ENCODE measurements at places on chromosomes 11 and 22.
A peak's percentile ranks its signal among the peaks of the same experiment; 100 is the strongest.

DNA sequence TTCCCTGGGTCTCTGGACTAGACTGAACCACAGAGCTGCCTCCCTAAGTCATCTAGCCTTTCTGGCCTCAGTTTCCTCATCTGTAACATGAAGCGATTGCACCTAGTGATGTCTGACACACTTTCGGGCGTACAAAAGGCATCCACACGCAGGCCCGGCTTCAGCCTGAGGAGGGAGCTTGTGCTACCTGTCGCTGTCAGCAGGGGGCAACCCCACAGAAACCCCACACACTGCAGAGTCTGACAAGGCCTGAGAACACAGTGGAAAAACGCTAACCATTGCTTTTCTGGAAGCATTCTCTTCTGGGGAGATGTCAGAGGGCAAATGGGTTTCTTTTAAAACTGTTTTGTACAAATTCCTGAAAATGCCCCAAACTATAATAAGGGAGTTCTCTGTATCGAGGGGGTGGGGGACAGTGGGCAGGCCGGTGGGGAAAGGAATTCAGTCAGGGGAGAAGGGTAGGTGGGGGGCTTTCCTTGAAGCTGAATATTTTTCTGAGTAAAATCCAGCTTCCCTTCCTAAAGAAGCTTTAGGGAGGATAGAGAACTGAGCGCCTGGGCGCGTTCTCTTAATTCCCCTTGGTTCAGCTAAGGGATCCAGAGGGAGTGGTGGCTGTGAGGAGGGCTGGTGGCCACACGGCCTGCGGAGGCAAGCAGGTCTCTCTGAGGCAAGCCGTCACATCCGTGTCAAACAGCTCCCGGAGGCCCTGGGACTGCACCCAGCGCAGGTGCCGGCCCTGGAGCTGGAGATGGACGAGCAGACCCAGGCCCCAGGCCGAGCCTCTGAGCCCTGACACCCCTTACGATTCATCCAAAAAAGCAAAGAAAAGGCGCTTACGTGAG lies 533 bp downstream of the ELF5 start:
- peak; percentile 68 for DNase-seq

- no peak for DNase-seq
Measured at GRCh38 chr22:46539169-46539568, 1.7 kb upstream of the CELSR1 start.

DNA sequence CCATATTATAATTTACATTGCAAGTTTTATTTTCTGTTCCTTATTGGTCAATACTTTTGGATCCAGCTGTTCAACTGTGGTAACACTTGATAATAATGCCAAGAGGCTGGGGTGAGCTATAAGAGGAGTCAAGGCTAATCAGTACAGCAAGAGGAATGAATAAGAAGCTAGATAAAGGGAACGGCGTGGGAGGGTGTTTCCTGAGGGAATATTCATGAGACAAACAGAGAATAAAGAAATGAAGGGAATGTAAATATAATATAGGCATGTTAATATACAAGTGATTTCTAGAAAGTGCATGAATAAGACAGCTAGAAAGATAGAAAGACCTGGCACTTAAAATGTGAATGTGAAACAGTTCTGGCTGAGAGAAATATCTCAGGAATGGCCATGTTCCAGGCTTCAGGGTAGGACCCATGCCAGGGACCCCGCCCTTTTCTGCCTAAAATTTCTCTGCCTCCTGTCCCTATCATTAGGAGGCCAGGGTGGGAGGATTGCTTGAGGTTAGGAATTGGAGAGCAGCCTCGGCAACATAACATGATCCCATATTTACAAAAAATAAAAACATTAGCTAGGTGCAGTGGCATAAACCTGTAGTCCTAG lies 3.9 kb downstream of the OR51B4 start:
- DNase-seq = no peak

GRCh38 chr11:47946682-47947559 lies 33.4 kb upstream of the PTPRJ start:
- peak; percentile 88 for DNase-seq

DNA sequence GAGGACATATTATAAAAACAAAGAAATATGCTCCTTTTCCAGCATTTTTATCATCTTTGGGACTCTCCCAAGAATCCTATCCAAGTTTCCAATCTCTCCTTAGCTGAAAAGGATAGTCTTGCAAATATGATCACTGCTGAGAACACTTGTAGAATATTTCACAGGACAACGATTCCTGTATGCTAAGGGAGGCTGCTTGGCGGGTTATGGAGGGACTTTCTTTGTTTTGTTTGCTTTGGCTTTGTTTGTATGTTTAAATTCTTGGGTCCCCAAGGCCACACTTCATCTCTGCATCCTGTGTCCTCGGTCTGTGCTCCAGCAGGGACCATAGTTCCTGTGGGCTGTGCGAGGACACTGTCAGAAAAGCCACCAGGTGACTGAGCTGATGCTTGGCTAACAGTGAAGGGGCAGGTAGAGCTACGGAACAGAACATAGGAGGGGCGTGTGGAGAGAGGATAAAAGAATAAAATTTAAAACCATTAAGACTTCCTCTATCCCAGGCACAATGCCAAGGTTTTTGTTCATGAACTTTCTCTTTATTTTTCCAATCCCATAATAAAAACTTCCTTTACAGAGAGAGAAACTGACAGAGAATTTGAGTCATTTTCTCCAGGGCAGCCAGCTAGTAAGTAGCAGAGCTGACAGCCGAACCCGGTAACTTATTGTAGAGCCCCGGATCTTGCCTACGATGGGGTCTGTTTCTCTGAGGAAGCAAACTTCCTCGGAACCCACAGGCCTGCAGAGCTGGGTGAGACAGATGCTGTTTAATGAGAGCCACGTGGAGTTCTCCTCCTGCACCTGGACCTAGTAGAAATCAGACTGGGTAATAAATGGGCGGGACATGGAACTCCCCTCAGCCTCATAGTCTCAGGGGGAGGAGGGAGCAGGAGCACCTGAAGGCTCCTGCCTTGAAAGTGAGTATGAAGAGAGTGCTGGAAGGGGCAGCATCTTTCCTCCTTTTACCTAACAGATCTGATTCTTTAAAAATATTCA lies at the start of gene IZUMO1R:
Gene IZUMO1R (plus strand): TSS at position 615 of the 993 bp plus-strand sequence. CDS start 1,057 bp downstream, outside the sequence.
- no peak for DNase-seq

- no peak for DNase-seq
Measured at GRCh38 chr11:130798801-130799200, 117.5 kb downstream of the SNX19 start.

DNA sequence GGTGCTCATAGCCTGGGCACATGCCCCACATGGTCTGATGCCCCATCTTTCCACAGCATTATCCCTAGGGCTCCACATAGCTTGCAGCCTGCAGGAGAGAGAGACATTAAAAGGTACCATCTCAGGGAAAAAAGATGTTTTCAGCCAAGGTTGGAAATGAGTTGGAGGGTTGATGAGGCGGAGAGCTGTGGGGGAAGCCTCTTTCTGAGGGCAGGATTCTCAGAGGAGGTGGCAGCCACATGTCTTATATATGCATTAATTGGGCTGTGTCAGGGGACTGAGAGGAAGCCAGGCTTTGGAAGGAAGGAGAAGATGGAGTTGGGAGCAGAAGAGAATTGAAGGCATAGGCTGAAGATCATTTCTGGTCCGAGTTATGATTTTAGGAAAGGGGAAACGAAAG lies 57.8 kb downstream of the CEP164 start:
- no peak for DNase-seq

- no peak for DNase-seq
Measured at GRCh38 chr22:37112084-37112728, 2.7 kb upstream of the TMPRSS6 start.

GRCh38 chr22:24950272-24950902 lies 2.1 kb upstream of the KIAA1671 start:
- DNase-seq = no peak

GRCh38 chr11:110373051-110373702 lies 56.6 kb upstream of the FDX1 start:
- no peak for DNase-seq

DNA sequence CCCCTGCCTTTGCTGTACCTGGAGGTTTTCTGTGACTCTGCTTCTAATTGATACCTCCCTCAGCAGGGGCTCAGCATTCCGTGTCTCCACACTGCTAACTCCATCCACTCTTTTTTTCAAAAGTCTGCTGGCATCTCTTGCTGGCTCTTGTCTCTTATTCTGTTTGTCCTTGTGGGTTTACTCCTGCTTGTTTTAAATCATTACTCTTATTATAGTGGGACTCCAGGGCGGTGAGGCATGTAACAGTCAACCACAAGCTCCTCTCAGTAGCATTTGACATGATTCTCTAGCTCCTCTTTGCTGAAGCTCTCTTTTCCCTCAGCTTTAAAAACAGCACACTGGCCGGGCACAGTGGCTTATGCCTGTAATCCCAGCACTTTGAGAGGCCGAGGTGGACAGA lies 260.2 kb upstream of the NARS2 start:
- DNase-seq = no peak

- DNase-seq = no peak
Measured at GRCh38 chr22:50446708-50447575, 27.9 kb downstream of the SBF1 start.

DNA sequence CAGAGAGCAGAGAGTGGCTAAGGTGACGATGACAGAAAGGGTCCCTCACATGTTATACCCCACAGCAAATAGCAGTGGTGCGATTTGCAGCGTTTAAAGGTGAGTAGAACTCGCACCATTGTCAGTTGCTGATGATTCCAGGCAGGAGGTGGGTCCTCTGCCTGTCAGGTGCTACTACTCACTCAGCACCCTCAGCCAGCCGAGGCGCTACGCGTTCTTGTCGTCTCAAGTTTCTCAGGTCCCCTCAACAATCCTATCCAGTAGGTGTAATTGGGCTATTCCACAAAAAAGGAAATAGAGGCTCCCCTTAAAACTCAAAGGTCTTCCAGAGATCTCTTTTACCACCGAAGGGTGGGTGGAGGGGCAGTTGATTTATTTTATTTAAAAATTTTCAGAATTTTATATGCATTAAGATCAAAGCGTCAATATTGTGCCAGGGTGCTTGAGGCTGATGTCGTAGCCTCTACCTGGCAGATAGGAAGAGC lies 18.3 kb downstream of the ELF5 start:
- no peak for DNase-seq

- no peak for DNase-seq
Measured at GRCh38 chr11:40647295-40647694, 812.2 kb downstream of the LRRC4C start.

GRCh38 chr11:122128146-122128545 lies 12.1 kb upstream of the BLID start:
- no peak for DNase-seq

DNA sequence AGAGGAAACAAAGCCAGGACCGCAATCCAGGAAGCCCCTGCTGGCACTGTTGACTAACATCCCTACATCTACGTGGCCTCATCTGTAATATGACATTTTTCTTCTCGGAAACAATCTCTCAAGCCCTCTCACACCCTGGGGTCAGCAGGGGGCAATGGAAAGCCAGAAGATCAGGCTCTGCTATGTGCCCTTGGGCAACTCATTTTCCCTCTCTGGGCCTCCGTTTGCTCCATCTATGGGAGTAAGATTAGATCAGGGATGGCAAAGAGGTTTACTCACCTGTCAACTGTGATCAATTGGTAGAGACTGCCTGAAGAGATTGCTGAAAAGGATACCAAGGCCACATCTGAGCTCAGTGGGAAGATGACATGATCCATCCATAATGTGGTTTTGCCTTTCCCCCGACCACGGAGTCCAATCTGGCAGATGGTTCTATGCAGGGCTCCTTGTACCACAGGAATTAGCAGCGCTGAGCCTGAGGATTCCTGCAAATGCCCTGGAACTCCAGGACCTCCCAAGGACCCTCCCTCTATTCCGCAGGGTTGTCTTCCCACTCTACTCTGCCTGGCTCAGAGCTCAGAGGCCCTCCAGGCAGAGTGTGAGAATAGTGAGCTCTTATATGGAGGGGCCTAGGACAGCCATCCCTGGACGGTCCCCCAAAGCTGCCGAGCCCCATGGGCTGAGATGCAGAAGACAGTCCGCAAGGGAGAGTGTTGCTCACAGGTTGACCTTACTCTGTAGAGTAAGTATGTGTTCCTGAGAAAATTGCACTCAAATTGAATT lies 66.1 kb downstream of the CHST1 start:
- DNase-seq = no peak

- DNase-seq = no peak
Measured at GRCh38 chr11:47881145-47881544, 33.0 kb upstream of the NUP160 start.

- no peak for DNase-seq
Measured at GRCh38 chr22:48556222-48556621, 1271.5 kb downstream of the BRD1 start.

DNA sequence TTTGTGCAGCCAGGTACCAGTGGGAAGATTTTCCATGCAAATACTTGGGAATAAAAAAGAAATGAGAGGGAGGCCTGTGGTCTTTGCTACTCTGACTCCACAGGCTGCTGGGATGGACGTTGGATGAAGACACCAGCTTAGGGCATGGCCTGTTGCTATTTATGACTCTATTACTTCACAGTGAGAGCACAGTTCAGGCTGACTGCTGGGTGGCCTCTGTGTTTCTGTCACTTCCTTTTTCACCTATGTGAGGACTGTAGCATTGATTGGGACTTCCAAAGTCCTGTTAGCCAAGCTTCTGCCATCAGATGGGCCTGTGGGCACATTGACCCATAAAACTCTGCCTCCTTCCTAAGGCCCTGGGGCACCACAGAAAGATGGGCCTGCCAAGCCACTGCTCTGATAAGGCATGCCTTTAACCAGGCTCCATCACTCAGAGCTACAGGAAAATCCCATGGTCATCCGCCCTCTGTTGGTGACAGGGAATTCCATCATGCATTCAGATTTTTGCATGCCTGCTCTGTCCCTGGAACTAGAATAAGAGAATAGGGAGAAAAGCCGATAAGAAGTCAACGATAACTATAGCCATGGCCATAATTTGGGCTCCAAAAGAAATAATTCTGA lies 64.6 kb downstream of the KCNJ1 start:
- DNase-seq = peak; percentile 53

- no peak for DNase-seq
Measured at GRCh38 chr11:131677828-131678470, 307.5 kb downstream of the NTM start.

- no peak for DNase-seq
Measured at GRCh38 chr11:126996036-126996804, 4.3 kb downstream of the KIRREL3 start.

DNA sequence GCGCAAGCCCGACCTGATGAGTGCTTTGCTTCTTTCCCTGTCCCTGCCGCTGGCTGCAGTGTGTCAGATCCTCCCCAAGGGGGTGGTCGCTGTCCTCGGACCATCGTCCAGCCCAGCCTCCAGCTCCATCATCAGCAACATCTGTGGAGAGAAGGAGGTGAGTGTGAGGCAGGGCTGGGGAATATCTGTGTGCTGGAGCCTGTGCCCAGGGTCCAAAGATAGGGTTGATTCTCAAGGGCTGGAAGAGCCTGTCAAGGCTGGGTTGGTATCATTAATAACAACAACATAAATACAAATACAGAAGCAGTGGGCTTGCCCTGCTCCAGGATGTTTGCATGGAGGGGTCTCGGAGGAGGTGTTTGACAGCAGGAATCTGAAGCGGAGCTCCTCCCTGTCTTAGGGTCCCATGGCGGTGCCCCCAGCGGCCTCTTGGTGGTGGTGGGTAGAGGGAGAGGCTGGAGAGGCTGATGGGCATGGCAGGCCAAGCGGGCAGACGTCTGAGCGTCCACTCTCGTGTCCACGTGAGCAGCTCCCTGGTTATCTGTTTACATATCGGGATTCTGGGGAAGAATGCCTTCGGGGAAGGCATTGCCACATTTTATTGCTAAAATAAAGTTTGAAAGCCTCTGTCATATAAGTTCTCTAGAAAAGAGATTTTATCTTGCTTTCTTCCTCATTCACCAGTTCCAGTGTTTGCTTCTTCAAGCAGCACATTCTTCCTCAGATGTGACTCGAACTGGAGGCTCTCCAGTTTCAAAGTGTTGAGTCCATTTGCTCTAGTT lies 208.4 kb upstream of the TBCEL start:
- no peak for DNase-seq
